ENCODE measurements at places on chromosomes 5 and 9. TPM values are rescaled to one million over a fixed set of nuclear protein-coding genes. Genes with fewer than 3 reads are reported as not detected.

DNA sequence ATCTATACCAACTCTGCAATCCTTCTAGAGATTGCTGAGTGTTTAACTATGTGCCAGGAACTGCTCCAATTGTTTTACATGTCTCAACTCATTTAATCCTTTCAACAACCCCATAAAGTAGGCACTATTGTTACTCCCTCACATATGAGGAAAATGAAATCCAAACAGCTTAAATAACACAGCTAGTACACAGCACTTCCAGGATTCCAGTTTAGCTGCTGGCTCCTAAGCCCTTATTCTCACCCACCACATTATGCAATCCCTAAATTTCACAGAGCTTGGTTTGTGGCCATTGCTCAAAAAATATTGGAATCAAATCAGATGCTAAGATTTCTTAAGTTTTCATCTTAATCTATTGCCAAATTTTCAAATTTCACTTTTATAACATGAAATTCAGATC is 84.9 kb downstream of the PRELID2 start:
- no peak for DNase-seq

The SHOC1 gene
- not detected for total RNA-seq

DNA sequence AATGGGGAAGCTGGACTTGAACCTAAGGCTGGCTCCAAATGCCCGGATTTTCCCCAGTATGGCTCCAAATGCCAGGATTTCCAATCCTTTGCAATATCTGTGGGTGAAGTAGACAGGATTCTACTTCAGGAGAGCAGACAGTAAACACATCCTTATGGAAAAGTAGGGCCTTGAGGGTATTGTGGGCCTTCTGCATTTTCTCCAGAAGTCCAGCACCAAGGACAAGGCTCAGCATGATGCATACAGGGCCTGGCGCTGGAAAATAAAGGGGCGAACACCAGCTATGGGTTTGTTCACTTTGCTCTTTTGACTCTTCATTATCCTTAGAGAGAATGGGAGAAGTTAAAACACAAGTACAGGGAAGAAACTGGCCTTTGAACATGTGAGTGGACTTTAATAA is 347.5 kb downstream of the SEMA5A start:
- DNase-seq, result no peak

The RAB3C gene
- total RNA-seq, result 1.9 TPM

The PPP3R2 gene
- not detected for total RNA-seq

DNA sequence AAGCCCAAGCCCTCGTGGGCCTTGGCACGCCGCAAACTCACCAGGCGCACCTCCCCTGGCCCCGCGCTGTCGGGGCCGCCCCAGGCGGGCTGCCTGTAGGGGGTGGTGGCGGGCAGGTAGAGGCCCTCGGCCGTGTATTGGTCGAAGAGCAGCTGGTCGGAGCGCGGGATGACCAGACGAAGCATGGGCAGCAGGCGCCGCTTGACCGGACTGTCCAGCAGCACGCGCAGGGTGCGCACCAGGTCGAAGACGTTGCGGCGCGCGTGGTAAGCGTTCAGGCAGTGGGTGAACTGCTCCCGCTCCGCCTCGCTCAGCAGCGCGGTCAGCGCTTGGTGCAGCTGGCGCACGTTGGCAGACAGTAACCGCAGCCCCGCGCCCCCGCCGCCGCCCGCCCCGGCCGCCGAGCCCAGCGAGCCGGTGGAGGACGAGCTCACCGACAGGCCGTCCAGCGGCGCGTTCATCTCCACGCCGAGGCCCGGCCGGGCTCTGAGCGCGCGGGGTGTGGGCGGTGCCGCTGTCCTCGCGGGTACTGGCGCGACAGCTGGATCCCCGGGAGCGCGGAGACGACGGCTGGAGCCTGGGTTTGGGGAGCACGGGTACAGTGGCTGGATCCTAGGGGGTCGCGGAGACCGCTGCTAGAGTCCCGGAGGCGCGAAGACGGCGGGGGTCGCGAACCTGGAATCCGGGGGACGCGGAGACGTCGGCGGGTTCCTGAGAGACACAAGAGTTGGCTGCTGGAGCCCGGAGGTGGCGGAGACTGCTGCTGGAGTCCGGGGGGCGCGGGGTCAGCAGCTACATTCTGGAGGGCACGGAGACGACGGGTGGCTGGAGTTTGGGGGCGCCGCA is 709 bp downstream of the WHRN start:
- DNase-seq, result peak; percentile 64

GRCh38 chr5:10733426-10733825 is 27.6 kb downstream of the DAP start:
- DNase-seq, result no peak

DNA sequence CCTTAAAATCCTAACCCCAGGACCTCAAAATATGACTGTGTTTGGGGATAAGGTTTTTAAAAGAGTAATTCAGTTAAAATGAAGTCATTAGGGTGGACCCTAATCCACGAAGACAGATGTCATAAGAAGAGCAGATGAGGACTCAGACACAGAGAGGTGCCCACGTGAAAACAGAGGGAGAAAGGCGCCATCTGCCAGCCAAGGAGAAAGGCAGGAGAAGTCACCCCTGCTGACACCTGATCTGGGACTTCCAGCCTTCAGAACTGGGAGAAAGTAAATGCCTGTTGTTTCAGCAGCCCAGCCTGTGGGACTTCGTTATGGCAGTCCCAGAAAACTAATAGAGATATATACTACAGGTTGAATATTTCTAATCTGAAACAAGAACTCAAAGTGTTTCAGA is 67.4 kb downstream of the ROR2 start:
- no peak for DNase-seq

The CARD9 gene
- 0.86 TPM for total RNA-seq

GRCh38 chr9:83406921-83407320 is 131.3 kb downstream of the FRMD3 start:
- DNase-seq, result no peak

The LCN9 gene
- total RNA-seq, result not detected
